ENCODE measurements at places on chromosomes 5 and 9.

DNA sequence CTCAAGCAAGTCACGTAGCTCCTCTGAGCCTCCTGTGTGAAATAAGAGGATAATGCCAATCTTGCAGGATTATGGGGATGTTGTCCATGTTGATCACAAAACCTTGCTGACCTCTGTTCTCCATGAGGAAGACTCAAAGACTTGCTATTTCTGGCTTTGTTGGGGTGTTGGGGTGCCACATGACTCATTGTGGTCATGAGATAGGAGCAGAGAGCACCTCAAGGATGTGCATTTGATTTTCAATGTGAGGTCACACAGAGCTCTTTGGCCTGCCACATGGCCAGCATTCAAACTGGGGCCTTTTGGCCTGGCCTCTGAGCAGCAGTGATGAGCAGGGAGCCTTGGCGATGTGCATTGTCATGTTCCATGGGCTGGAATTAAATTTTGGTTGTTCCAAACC is 380.3 kb downstream of the GADD45G start:
- no peak for DNase-seq

- no peak for DNase-seq
Observed at GRCh38 chr5:154373326-154373725, 72.5 kb upstream of the SAP30L start.

- no peak for DNase-seq
Observed at GRCh38 chr9:127130661-127131538, 8.5 kb upstream of the ANGPTL2 start.

DNA sequence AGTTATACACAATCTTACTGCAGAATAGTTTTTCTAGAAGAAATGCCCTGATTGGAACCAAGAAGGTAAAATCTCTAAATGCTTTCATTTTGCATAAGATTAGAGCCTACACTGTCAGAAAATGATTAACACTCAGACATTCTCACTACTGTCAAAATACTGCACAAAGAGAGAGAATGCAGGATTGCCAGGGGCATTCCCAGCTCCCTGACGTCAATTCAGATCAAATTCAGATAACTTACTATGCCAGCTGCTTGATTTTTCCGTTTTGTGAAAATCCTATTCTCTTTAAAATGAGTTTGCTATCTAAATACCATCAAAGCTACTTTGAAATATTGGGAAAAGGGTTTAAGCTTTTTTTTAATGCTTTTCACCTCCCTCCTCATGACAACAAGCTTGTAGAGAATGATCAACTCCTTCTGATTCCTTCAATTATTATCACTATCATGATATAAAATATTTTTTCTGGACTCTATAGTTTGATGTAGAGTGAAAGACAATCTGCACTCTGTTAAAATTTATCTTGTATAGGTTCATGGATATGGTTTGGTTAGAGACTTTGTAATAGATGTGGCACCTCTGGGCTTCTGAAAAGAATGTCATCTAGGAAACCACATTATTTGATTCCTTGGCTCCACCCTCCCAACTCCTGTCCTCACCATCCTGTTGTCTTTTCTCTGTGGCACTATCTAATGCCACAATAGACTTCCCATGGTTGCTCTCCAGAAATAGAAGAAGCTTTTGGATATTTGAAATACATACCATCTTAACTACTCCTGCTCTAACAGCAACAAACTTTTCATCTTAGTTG is 407.7 kb downstream of the PDE4D start:
- DNase-seq = no peak

DNA sequence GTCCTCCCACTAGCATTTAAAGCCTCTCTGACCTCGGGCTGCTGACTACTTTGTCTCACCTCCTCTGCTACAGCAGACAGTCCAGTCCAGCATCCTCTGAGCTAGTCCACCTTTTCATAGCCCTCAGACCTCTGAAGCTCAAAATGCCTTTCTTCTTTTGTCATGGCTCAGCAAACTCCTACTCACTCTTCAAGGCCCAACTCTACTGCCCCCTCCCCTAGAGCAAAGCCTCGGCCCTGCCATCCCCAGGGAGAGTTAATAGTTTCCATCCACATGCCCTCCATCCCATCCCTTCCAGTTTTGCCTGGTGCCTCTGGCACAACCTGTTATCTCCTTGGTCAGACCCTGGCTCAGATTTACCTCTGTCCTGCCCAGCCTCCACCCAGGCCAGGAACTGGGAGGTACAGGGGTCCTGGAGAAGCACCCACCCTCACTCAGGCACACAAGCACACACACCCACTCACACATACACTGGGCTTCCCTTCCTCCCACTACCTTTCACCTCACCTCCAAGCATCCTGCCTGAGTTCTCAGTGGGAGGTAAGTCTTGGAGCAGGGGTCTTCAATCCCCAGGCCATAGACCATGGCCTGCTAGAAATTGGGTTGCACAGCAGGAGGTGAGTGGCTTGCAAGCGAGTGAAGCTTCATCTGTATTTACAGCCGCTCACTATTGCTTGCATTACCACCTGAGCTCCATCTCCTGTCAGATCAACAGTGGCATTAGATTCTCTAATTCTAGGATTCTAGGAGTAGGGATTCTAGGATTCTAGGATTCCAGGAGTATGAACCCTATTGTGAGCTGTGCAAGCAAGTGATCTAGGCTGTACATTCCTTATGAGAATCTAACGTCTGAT is 18.1 kb downstream of the PDLIM4 start:
- DNase-seq = no peak

- no peak for DNase-seq
Observed at GRCh38 chr9:93903886-93904648, 51.1 kb downstream of the BARX1 start.

DNA sequence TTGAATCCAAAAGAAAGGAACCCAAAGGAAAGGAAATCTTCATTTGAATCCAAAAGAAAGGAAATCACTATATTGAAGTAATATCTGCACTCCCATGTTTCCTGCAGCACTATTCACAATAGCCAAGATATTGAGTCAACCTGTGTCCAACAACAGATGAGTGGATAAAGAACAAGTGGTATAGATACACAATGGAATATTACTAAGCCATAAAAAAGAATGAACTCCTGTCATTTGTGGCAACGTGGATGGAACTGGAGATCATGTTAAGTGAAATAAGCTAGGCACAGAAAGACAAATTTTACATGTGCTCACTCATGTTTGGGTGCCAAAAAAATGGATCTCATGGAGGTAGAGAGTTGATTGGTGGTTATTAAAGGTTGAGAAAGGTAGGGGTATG is 57.8 kb upstream of the STOM start:
- no peak for DNase-seq

DNA sequence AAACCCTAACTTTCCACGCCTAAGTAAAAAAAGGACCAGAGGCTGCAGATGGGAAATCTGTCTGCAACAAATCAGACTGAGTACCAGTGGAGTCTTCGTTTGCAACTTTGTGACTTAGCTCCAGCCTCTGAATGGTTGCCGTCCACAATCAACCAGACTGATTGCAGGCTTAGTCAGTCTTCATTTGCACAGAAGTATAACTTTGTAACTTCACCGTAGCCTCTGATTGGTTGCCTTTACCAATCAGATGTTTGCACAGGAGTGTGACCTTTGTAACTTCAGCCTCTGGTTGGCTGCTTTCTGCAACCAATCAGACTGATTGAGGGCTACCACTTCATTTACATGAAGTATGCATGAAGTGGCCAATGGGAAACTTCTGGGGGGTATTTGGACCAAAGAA is 53.7 kb downstream of the TGFBR1 start:
- DNase-seq = no peak

DNA sequence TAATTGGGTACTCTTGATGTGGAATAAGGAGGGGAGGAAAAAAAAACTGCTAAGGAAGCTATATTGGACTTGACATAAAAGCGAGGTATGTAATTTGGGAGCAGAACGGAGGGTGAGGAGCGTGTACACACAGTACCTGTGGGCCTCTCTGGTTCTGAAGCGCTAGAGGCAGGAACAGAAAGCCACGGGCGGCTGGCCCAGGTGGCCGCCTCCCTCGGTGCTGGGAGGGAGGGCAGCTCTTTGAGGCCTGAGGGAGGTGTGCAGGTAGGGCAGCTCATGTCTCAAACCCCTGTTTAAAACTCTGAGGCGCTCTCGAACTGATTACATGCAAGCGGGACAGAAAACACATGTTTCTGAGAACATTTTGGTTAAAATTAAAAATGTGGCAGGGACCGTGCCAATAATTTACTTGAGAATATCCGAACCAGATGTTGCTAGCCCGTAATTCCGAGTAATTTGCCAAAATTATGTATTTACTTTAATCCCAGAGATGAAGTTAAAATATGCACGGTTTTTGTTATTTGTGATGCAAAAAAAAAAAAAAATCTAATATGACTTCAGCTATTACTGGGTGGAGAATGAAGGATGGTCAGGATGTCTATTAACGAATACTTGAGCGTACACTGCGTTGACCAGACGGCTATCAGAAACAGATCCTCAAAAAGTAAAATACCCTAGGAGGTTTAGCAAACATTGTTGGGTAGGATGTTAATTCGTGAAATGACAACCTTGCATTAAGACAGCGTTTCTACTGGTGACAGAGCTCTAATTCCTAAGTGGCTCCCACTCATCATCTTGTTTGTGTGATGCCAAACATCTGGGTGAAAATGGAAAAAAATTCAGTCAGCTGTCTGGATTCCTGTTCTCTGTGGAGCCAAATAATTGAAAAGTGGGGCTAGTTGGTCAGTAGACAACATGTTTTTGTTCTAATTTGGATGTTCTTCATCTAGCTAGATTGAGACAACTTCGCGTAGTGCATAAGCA is 24.4 kb upstream of the STC2 start:
- DNase-seq = no peak

DNA sequence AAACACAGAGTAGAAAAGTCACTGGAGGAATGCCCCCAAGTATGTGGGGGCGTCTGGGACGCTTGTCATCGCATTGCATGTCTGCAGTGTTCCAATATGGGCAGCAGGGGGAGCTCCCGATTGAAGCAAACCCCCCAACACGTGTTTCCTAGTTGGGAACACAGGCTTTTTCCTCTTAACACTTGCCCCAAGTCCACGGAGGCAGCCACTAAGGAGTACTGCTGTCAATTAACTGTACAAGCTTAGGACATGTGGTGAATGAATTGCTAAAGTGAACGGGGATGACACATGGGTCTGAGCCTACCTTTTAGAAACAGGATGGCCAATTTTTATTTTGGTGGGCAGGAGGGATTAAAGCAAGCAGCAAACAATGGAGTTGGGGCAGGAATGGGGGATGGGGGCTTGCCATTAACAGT is 2.2 kb downstream of the GABRB2 start:
- DNase-seq = no peak

DNA sequence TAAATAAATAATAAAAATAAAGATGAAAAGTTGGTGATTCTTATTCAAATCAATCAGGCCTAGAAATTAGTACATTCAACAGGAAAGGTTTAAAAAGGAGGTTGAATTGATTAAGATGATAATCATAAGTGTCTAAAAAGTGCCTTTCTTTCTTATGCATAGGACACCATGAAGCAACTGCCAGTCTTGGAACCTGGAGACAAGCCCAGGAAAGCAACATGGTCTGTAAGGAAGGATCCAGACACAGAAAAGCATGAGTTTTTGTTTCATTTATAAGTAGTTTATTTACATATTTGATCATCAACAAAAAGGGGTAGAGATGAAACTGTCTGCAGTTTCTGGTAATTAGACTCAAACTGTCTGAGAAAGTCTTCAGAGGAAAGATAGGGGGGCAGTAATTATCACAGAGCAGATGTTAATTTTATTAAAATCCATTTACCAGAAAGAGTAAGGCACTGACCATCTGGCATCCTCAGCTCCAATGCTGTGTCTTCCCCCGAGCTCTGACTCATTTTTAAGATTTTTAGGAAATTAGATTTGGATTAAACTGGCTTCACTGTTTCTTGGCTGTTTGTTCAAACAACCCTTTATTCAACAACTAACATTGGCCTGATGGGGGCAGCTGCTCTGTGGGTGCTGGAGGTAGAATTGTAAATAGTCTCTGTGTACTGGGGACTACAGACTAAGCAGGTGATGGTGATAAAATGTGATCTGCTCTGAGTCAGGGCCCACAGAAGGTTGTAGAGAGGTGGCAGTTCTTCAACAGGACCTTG is 2.7 kb downstream of the RABEPK start:
- no peak for DNase-seq

GRCh38 chr9:113953531-113953930 is 77.4 kb downstream of the ZNF618 start:
- DNase-seq = no peak

GRCh38 chr5:164052536-164053093 is 547.2 kb downstream of the MAT2B start:
- no peak for DNase-seq

DNA sequence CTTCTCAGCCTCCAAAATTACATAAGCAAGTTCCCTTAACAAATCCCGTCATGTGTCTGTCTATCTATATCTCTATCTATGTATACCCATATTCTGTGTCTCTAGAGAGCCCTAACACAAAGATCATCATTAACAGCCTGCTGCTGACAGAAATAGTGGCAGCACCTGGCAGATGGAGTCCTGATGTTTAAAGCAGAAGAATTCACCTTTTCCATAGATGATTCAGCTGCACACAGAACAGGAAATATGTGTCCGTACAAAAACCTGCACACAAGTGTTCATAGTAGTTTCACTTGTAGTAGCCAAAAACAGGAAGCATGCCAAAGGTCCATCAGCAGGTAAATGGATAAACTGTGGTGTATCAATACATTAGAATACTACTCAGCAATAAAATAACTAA is 45.0 kb upstream of the ACO1 start:
- no peak for DNase-seq

GRCh38 chr5:112210430-112211005 is 208.6 kb downstream of the EPB41L4A start:
- DNase-seq = no peak

DNA sequence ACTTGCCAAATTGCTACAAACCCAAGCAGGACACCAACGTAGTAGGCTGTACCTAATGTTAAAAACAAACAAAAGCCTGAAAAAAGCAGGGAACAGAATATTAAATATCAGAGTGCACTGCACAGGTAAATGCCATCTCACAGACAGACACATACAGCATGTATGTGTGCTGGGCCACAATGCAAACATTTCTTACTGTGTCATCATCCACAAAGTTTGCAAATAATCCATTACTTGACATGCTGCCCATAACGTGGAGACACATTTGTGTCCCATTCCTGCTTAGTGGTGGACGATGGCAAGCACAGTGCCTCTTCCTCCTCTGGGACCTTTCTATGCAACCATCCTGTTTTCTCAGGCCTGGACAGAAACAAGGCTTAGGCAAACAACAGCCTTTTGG is 44.7 kb downstream of the GOLM1 start:
- DNase-seq = no peak

- DNase-seq = peak; percentile 67
Observed at GRCh38 chr9:126705767-126706697, 92.3 kb downstream of the LMX1B start.

DNA sequence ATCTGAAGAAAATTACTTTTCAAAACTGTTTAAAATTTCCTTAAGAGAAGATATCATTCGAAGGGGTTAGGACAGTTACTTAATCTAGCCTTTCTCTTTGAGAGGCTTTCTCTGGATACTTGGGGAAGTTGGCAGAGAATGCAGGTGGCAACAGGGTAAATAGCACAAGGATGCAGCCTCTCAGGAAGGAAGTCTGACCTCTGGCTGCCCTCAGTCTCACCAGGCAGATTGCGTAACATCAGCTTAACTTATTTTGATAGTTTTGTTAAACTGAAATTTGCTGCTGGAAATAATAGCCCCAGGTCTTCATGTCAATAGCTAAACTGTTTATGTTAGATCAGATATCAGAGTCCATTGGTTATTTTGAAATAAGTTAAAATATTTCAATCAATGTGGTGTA is 20.4 kb downstream of the CCDC192 start:
- DNase-seq = no peak

- DNase-seq = no peak
Observed at GRCh38 chr5:115723220-115723619, 93.2 kb downstream of the CDO1 start.
